ENCODE measurements at places on chromosomes 6 and 20. TPM values are rescaled to one million over a fixed set of nuclear protein-coding genes. Genes with fewer than 3 reads are reported as not detected.

DNA sequence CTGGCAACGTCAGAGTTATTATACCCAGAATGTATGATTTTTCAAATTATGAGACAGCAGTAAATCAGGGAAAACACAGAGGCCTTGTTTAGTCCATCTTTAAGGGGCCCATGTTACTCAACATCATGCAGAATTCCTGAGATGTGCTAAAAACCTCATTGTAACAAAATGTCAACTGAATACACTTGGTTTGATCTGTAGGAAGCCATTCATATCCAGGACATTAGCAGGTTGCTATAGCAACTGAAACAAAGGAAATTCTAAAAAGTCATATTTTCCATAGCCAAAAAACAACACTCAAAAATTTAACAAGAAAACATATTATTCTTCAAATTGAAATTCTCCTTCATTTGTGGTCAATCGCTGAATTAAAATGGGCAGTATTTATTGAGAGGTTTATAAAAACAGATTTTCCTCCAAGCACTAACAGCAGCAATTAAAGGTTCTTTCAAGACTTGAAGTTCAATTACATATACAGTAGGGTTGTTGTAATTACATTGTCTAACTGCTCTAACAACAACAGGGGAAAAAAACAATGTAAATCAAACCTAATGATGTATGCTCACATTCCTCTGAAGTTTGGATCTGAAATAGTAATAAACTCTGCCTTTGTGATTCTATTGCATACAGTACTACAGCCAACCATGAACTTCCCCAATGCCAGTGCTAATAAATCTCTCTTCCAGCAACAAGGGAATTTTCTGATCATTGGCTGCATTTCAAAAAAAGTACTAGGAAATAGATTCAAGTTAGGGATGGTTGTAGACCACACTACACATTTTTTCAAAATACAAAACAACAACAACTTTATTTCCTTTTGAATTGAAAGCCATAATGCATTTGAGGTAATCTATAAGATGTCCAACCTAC lies 34.9 kb downstream of the COL12A1 start:
- DNase-seq, result no peak

DNA sequence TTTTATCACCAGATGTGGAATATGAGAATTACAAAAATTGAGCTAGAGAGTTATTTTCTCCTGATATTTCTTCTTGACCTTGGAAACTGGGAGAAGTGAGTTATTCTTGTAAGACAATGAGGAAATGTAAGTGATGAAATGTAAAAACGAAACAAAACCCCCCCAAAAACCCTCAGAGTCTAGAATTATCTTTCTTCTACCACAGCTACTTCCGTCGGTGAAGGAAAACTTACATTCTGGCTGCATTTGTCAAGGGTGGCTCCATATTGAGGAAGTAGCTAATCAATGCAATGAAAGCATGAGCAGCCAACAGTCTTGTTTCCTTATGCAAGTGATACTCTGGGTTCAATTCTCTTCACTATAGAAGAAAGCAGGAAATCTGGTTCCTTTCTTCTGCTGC lies 661.7 kb upstream of the CITED2 start:
- DNase-seq, result no peak

DNA sequence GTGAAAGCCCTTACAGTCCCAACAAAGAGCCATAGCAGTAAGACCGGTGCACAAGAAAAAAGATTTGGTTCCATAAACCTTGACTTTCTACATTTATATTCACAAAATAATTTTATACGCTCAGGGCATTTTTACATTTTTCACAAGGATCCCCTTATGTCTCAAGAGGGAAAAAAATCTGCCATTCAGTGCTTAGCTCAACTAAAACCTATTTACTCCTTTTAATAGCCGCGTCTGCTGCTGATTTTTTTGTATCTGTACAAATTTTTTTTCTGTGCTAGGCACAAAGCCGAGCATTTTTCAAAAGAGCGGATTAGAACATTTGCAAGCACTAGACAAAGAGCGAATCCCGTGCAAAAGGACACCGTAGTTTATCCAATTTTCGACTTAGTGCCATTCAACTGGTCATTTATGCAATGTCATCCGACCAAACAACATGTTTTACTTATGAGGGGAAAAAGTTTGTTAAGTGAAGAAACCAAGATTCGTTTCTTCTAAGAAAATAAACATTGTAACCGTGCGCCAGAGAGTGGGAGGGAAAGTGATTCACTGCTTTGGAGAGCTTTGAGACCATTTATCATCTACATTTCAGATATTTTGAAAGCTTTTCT lies 3.7 kb downstream of the TFAP2D start:
- no peak for DNase-seq

DNA sequence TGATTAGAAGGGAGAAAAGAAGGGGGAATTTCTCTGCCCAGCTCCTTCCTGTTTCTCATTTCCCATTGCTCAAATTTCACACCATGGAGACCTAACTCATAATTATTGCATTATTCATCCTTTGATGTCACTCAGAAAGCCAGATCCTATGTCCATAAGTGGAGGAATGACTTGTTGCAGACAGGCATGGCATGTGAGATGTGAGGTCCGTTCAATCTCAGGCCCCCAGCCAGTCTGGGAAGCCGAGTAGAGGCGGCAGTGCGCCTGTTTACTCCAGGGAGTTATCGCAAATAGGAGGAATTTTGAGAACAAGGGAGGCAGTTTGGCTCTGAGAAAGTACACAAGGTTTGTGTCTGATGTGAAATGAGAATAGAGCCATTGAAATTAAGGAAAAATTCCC lies 26.9 kb upstream of the MOCS1 start:
- no peak for DNase-seq

DNA sequence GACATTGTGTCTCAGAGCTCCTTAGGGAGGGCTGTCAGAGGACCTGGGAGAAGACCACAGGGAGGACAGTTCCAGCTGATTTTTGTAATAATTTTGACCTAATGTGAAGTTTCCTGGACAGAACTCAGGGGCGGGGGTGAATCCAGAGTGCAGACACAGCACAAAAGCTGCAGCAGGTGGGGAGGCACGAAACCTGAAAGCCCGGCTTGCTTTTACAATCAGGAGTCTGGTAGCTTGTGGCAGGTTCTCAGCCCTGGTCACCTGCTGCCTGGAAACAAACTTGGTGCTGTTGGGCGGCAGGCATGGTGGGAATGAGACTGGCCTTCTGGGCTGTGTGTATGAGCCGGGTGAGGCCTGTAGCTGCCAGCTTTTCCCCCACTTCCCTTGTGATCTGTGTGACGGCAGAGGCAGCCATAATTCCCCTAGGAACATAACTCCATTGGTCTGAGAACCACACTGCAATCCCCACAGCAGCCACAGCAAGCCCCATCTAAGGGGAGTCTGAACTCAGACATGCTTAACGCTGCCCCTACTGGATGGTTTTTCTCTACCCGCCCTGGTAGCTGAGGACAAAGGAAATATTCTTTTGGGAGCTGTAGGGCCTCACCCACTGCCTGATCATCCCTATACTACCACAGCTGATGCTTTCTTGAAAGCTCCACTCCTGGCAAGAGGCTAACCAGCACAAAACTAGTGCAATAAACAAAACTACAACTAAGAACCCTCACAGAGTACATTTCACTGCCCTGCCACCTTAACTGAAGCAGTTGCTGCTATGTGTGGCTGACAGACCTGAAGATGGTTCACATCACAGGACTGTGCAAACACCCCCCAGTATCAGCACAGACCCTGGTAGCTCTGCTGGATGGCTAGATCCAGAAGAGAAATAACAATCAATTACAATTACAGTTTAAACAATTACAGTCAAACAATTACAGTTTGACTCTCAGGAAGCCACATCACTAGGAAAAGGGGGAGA lies 1055.1 kb upstream of the GJE1 start:
- DNase-seq, result peak; percentile 80

ERVFRD-1 gene
- total RNA-seq, result not detected

COL12A1 gene
- 0.64 TPM for total RNA-seq

C4A gene
- 3.2 TPM for total RNA-seq

DNA sequence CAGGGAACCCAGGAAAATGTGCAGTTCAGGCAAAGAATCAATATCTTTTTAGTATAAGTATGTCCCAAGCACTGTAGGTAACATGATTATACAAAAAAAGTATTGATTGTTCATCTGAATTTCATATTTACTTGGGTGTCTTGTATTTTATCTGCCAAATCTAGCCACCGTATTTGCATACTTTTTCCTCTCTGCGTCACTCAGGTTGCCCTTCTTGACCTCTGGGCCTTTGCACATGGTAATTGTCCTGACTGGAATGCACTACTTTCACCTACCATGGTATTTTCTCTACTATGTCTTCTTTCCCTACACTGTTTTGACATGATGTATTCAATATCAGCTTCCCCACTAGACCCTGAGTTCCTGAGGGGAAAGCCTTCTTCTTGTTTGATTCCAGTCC lies 15.2 kb downstream of the GSTA3 start:
- no peak for DNase-seq

DNA sequence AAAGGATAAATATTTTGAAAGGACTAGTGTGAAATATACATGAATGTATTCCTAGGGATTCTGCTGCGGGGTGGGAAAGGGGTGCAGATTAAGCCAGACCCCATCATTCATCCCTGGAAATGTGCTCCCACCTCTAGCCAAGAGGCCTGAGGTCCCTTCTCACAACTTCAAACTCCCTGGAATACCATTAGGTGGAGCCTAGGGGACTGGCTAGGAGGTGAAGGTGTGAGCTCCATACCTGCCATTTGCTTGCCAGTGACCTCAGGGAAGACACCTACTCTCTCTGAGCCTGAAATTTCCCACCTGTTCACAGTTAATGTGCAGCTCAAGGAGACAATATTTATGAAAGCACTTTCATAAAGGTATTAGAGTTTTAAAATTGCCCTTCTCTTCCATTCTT lies 4.7 kb upstream of the CCN2 start:
- DNase-seq, result peak; percentile 67

PNLDC1 gene
- not detected for total RNA-seq
